ENCODE measurements at places on chromosomes 4 and X. TPM values are rescaled to one million over a fixed set of nuclear protein-coding genes. Genes with fewer than 3 reads are reported as not detected.
A peak's percentile ranks its signal among the peaks of the same experiment; 100 is the strongest.

- H3K4me1 ChIP-seq = no peaks in the 10 kb centered on the region
- H3K4me3 ChIP-seq = no peak overlapping the region
- no peak overlapping the region for H3K27ac ChIP-seq
- H3K36me3 ChIP-seq = no peaks in the 10 kb centered on the region
These were observed 444.3 kb upstream of the GRIA3 start for GRCh38 chrX:122739770-122740169.

Gene PLAC8
- not detected for total RNA-seq

GRCh38 chr4:162366146-162366545, 202.3 kb upstream of the FSTL5 start:
- no peak for DNase-seq
- no peaks in the 10 kb centered on the region for H3K4me1 ChIP-seq
- no peaks in the 10 kb centered on the region for H3K27me3 ChIP-seq
- H3K27ac ChIP-seq = no peak overlapping the region
- no peaks in the 10 kb centered on the region for H3K36me3 ChIP-seq

- no peak overlapping the region for H3K27ac ChIP-seq
- no peaks in the 10 kb centered on the region for H3K4me1 ChIP-seq
- no peak for DNase-seq
- H3K36me3 ChIP-seq = no peaks in the 10 kb centered on the region
These were observed 36.4 kb upstream of the MAN2B2 start for GRCh38 chr4:6538575-6538974.

GRCh38 chr4:120156120-120156718, 89.6 kb upstream of the MAD2L1 start:
- peaks cover 14% of the 10 kb centered on the region for H3K27me3 ChIP-seq
- DNase-seq = no peak
- H3K4me1 ChIP-seq = no peaks in the 10 kb centered on the region
- H3K27ac ChIP-seq = no peak overlapping the region
- H3K4me3 ChIP-seq = no peak overlapping the region
- no peaks in the 10 kb centered on the region for H3K36me3 ChIP-seq

DNA sequence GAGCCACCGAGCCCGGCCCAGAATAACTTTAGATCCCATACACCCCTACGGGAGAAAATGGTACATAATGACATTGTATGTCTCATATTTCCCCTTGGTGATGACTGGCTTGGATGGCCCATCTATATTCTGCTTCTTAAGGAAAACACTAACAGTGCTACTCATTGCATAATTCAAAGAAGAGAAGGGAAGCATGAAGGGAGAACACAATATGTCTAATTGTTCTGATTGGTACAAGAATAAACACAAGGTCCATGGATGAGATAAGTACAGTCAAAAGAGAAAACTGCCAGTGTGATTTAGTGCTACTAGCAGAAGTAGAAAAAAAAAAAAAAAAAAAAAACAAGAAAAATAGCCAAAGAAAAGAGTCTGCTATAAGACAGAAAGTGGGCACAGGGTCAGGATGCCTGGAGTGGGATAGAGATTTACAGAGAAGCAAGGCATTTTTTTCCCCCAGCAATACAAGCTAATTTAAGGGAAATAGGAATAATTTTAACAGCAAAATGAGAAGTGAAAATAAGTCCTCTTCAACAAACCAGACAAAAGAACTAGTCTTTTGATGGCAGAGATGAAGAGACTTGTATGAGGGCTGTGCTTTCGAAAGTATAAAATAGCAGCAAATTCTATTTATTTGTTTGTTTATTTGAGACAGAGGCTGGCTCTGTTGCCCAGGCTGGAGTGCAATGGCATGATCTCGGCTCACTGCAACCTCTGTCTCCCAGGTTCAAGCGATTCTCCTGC, 96.5 kb upstream of the MAP3K15 start:
- no peaks in the 10 kb centered on the region for H3K27me3 ChIP-seq
- no peak overlapping the region for H3K27ac ChIP-seq
- no peak for DNase-seq
- H3K36me3 ChIP-seq = no peaks in the 10 kb centered on the region
- H3K4me1 ChIP-seq = peaks cover 8% of the 10 kb centered on the region

Gene SPIN4
- total RNA-seq = 7.4 TPM

Gene TMSB15B
- total RNA-seq = 16.2 TPM

DNA sequence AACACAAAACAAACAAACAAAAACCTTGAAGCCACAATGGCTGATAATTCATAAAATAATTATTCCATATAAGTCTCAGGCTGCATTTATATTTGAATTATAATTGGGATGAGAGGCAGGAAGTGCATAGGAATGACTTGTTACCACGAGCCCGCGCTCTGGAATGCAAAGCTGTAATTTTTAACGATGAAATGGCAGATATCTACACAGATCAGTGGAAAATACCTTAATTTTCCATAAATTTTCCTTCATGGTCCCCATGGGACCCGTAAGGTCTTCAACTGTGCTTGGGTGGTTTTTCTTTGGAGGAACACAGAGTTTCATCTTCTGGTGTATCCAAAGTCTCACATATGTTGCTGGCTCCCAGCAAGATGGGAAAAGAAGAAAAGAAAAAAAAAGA, 226.8 kb downstream of the SHOX start:
- no peak overlapping the region for H3K4me3 ChIP-seq
- H3K36me3 ChIP-seq = no peaks in the 10 kb centered on the region
- no peaks in the 10 kb centered on the region for H3K4me1 ChIP-seq
- DNase-seq = peak; percentile 1
- peaks cover 6% of the 10 kb centered on the region for H3K27me3 ChIP-seq

DNA sequence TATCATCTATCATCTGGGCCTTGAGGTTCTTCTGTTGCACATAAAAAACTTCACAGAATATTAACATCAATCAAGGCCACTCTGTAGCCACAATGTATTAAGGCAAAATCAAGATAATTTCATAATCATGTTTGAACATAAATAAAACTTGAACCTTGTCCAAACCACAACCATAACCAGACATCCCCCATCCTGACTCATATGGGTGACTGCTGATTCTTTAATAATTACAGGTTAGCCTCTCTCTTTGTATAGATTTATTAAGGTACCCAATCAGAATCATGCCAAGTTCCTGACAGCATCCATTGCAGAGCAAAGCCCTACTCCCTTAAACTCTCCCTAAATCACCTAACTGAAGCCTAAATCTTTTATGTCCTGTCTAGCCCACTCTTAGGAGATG, 16.7 kb upstream of the AREG start:
- H3K4me3 ChIP-seq = no peak overlapping the region
- peaks cover 4% of the 10 kb centered on the region for H3K27me3 ChIP-seq
- no peak for DNase-seq

- DNase-seq = no peak
- H3K4me1 ChIP-seq = no peaks in the 10 kb centered on the region
- peaks cover 8% of the 10 kb centered on the region for H3K27me3 ChIP-seq
- H3K4me3 ChIP-seq = no peak overlapping the region
- H3K36me3 ChIP-seq = no peaks in the 10 kb centered on the region
- no peak overlapping the region for H3K27ac ChIP-seq
These were observed 25.4 kb upstream of the METAP1 start for GRCh38 chr4:98969878-98970785.

Gene TBX22
- total RNA-seq = not detected

DNA sequence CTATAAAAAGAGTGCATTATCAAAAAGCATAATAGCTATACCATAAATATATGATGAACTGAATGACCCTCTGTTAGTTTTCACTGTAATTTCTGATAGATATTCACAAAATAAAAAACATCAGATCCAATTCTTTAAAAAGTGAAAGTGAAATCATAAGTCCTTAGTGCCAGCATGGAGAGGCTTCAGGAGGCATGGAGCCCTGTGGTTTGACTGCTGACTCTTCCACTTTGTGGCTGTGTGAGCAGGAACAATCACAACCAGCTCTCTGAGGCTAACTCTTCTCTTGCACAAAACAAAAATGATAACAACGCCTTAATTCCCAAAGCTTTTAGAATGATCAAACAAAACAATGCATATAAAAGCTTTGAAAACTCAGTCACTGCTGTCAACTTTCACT, 1143.9 kb downstream of the PDHA2 start:
- no peak for DNase-seq
- no peak overlapping the region for H3K27ac ChIP-seq
- H3K36me3 ChIP-seq = no peaks in the 10 kb centered on the region
- no peak overlapping the region for H3K4me3 ChIP-seq

DNA sequence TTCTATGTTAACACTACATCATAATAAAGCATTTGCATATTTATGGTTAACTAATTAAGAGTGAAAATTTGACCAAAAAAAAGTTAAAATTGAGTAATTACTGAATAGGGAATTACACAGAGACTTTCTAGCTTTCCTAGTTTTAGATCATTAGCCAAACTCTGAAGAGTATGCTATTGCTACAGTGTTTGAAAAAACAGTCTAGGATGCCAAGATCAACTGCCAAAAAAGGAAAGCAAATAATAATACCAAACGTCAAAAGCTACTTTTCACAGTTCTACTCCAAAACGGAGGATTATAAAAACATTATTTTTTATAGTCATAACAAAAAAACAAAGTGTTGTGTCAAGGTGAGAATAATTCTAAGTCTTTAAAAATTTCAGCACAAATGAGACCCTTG, 359.8 kb upstream of the CTSO start:
- H3K27me3 ChIP-seq = no peaks in the 10 kb centered on the region
- H3K4me3 ChIP-seq = no peak overlapping the region
- H3K36me3 ChIP-seq = peaks cover 3% of the 10 kb centered on the region
- DNase-seq = no peak
- no peak overlapping the region for H3K27ac ChIP-seq
- H3K4me1 ChIP-seq = peaks cover 23% of the 10 kb centered on the region

- no peaks in the 10 kb centered on the region for H3K27me3 ChIP-seq
- H3K4me3 ChIP-seq = no peak overlapping the region
- H3K36me3 ChIP-seq = peaks cover 3% of the 10 kb centered on the region
- DNase-seq = no peak
These were observed 14.8 kb upstream of the RTL5 start for GRCh38 chrX:72146527-72146926.

Gene HNRNPDL
- total RNA-seq = 263 TPM

Gene PDE6B
- total RNA-seq = 1.6 TPM

- no peaks in the 10 kb centered on the region for H3K27me3 ChIP-seq
- no peak overlapping the region for H3K27ac ChIP-seq
- no peak overlapping the region for H3K4me3 ChIP-seq
These were observed 259.4 kb upstream of the ARX start for GRCh38 chrX:25275159-25275558.

Gene CLDN2
- total RNA-seq = 0.11 TPM

DNA sequence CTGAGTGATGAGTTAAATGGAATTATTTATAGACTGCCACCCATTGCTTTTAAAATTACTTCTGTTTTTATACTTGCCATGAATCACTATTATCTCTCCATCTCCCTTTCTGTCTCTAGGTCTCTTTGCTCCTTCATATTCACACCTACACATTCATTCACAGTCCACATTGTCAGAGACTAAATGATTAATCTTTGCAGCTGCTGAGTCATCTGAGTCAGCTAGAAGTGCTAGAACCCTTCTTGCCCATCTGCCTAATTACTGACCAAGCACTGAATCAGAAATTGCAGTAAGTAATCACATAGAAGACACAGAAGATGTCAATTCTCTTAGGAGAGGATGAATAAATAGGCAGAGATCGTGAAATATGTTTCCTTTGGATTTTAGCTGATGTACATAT, 31.6 kb upstream of the RPS6KA6 start:
- no peak overlapping the region for H3K4me3 ChIP-seq
- peaks cover 6% of the 10 kb centered on the region for H3K4me1 ChIP-seq

DNA sequence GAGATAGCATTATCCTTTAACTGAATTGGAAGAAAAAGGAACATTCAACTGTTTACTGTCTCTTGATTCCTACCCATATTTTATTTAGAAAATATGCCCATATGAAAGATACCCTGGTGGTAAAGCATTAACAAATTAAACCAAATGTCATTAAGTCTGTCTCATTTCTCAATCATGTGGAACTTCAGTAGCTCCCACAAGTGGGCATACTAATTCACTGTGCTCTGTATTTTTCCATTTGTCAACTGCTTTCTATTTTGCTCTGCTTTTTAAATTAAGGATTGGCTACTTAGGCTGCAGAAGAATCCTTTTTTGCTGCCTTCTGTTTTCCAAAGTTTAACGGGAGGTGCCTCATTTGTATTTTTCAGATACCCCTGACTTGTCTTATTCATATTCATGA, 77.2 kb downstream of the DDIT4L start:
- no peak overlapping the region for H3K27ac ChIP-seq
- no peak for DNase-seq
- H3K36me3 ChIP-seq = no peaks in the 10 kb centered on the region
- peaks cover 7% of the 10 kb centered on the region for H3K4me1 ChIP-seq

Gene CTAG1B
- not detected for total RNA-seq
